ENCODE measurements at places on chromosomes 3 and 15.

GRCh38 chr3:184645336-184645735 lies 66.5 kb downstream of the MAGEF1 start:
- no peak for DNase-seq

DNA sequence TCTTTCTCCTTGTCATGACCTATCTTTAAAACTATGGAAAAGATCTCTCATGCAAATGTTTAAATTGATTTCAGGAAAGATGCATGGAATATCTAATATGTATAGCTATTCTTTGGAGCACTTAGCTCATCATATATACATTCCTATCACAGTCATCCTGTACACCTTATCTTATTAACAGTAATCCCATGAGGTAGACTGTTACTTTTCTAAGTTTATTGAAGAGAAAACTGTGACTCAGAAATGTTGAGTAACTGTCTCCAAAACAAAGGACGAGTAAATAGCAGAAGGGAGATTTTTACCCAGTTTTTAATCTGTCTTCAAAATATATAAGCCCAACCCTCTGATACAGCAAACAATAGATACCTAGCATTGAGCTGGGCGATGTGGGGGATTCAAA lies 308.3 kb downstream of the GAP43 start:
- DNase-seq: no peak

DNA sequence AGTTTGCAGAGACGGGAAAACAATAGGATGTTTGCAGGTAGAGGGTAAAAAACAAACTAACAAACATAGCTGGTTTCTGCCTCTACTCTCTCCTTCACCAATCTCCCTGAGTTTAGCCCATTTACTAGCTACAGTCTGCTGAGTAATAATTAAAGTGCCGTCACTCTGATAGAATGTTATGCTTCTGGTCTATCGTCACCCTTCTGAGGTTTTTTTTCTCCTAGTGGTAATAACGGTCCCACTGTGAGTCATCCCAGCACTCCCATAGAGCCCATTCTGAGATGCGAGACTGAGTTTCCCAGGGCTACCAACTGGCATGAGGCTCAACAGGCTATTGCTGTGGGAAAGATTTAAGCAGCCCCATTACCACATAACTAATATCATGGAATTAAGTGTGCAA lies 56.4 kb downstream of the PLAAT1 start:
- DNase-seq: no peak

DNA sequence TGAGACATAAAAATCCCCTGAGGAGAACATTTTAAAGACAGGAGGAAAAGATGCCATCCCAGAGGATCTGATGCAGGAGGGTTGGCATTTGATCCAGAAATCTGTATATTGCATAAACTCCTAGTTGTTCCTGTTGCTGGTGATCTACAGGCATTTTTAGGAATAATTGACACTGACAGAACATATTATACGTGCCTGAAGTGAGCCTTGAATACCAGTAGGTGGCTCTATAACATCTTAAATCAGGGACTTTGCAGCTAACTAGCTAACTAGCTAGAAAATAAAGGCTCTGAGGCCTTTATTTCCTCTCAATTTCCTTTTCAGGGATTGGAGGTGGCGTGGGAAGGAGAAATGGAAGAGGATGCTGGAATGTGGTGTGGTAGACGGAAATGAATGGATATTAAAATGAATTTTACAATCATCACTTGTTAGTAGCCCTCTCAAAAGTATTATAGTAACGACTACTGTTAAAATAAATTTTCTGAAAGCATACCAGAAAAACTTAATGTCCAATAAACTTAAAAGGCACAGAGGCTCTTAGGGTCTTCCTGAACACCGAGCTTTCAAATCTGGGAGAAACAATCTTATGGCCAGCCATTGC lies 73.8 kb upstream of the ZBED2 start:
- no peak for DNase-seq

GRCh38 chr3:42189001-42189460 lies 77.0 kb downstream of the CCK start:
- DNase-seq: no peak

GRCh38 chr3:44065311-44066094 lies 176.2 kb upstream of the TOPAZ1 start:
- DNase-seq: no peak

GRCh38 chr3:151581035-151581434 lies 120.2 kb upstream of the IGSF10 start:
- DNase-seq: no peak

DNA sequence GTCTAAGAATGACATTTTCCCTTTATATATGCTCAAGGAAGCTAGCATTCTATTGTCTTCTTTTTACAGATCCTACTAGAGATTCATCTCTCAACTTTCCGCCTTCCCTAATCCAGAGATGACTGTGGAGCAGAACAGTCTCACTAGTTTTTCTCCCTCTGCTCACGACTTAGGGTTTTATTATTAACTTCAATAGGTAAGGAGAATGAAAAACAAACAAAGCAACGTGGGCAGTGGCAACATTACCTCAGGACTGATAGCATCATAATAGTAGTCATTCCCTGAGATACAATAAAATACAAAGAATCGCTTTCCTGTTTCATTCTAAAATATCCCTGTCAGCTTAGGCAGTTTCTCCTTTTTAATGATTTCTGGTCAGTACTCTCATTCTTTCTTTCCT lies 154.3 kb upstream of the PLAAT1 start:
- DNase-seq: no peak

DNA sequence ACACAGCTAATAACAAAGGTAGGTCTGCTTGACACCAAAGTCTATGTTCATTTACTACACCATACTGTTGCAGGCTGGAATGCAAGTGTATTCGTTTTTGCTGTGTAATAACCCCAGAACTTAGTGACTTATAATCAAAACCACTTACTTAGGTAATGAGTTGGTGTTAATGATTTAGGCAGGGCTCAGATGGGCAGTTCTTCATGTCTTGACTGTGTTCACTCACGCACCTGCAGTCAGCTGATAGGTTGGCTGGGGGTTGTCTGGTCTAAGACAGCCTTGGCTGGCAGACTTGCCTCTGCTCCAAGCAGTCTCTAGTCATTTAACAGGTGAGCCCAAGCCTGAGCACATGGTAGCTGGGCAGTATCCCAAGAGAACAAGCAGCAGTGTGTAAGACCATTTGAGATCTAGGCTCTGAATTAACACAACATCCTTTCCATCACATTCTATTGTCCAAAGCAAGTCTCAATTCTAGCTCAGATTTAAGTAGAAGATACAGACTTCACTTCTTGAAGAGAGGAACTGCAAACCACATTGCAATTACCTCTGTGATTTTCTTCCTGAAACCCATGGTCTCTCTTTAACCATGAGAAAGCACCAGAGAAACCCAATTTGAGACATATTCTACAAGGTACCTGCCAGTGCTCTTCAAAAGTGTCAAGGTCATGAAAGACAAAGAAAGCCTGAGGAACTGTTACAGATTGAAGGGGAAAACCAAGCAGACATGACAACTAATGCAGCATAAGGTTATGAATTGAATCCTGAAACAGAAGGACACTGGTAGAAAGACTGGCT lies 13.3 kb upstream of the DCLK3 start:
- no peak for DNase-seq

- DNase-seq: no peak
These were observed 76.8 kb downstream of the SMAD3 start for GRCh38 chr15:67142092-67142766.

DNA sequence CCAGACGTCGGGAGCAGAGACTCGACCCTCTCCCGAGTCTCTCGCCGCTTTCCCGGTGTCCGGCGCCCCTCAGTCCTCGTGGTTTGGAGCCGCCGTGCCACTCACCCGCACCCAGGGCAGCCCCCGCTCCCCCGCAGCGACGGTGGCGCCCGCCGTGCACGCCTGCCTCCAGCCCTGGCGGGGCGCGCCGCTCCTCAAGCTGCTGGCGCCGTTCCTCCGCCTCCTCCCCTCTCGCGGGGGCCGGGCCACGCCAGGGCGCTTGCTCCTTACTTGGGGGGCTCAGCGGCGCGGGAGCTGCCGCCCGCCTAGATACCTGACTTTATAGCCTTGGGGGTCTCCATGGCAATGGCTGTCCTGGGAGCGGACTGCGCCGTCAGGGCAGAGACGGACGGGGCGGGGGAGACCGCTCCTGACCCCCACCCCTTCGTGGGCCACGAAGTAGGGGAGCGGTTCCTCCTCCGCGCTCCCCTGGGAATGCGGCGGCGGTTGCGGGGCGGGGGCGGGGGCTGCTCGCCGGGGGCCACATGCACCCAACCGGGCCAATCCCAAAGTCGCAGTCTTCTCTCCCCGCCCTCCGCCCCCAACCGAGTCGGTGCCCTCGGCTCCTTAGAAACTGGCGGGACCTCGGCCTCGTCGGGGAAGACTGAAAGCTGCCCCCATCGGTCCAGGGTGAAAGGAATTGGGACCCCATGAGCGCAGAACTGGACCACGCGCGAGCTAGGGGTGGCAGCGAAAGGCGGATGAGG lies at the start of gene ANKRD63:
TSS of gene ANKRD63 (minus strand) at position 196 of the 746 bp plus-strand sequence. CDS start 478 bp downstream, outside the sequence.
- peak; percentile 45 for DNase-seq

DNA sequence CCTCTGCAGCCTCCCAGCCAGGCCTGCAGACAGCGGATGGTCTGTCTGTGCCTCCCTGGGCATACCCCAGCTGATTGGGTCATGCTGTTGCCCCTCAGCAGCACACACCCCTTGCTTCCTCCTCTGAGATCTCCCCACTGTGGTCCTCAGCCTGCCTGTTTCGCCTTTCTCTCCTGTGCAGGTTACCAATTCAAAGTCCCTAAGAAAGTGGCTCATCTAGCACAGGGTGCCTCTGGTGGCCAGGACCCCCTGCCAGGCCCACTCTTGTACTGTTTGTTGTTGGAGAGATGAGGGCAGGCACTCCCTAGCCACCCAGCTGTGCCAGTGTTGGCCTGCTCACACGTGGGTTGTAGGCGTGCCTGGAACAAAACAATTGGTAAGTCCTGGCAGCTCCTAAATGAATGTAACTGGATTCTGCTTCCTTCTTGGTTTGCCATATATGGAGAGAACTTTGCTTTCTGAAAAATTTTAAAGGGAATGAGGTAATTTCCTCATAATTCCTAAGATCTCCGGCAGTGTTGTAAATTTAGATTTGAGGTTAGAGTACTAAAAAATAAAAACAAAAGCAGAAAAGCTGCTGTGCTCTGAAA lies 213.2 kb upstream of the IL12A start:
- DNase-seq: no peak

- DNase-seq: no peak
These were observed 793.5 kb downstream of the ROBO1 start for GRCh38 chr3:78974181-78974790.

GRCh38 chr3:102104033-102104432 lies 254.7 kb downstream of the NFKBIZ start:
- DNase-seq: no peak

Data from activated CD4-positive, alpha-beta T cell treated with anti-CD3 and anti-CD28 coated beads for 48 hours (primary cell).